ENCODE measurements at places on chromosomes 7 and 10. TPM values are rescaled to one million over a fixed set of nuclear protein-coding genes. Genes with fewer than 3 reads are reported as not detected.

Gene ADRA2A
- not detected for total RNA-seq

Gene TRIM73
- total RNA-seq, result 3.5 TPM

Gene FAM237B
- not detected for total RNA-seq

Gene KLF14
- not detected for total RNA-seq

Gene NUTM2A
- 0.17 TPM for total RNA-seq

Gene NUDT1
- 112 TPM for total RNA-seq

Gene PODXL
- 0.62 TPM for total RNA-seq

Gene DKK1
- not detected for total RNA-seq

DNA sequence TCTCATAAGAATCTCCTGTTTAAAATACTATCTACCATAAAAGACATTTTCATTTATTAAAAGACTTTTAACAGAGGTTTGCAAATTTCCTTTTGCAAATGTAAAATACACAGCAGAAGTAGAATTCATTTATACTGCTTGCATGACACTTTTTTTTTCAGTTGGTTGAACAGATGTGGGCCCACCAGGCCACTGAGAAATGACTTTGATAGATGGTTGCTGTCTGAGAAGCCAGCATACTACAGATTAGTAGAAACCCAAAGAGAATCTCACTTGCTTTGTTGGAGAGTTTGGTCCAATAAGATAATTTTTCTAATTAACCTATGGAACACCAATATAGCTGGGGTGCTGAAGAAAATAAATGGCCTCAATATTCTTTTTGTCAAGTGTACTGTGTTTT is 66.3 kb downstream of the PHF14 start:
- no peaks in the 10 kb centered on the region for H3K4me1 ChIP-seq
- DNase-seq, result no peak
- no peak overlapping the region for H3K4me3 ChIP-seq
- peaks cover 24% of the 10 kb centered on the region for H3K36me3 ChIP-seq

- no peak overlapping the region for H3K4me3 ChIP-seq
- H3K36me3 ChIP-seq, result no peaks in the 10 kb centered on the region
- no peaks in the 10 kb centered on the region for H3K27me3 ChIP-seq
- H3K27ac ChIP-seq, result no peak overlapping the region
Measured at GRCh38 chr7:36690041-36690440, 34.3 kb downstream of the AOAH start.

GRCh38 chr7:44889086-44889781 is 3.9 kb upstream of the PURB start:
- H3K27ac ChIP-seq, result peak overlapping the region; percentile 36
- H3K36me3 ChIP-seq, result peaks cover 9% of the 10 kb centered on the region
- no peak overlapping the region for H3K4me3 ChIP-seq
- H3K27me3 ChIP-seq, result no peaks in the 10 kb centered on the region

- no peaks in the 10 kb centered on the region for H3K4me1 ChIP-seq
- H3K4me3 ChIP-seq, result no peak overlapping the region
- peaks cover 3% of the 10 kb centered on the region for H3K27me3 ChIP-seq
- H3K27ac ChIP-seq, result no peak overlapping the region
Measured at GRCh38 chr10:7444551-7445121, 33.8 kb upstream of the SFMBT2 start.

- H3K4me1 ChIP-seq, result no peaks in the 10 kb centered on the region
- H3K4me3 ChIP-seq, result no peak overlapping the region
- no peak overlapping the region for H3K27ac ChIP-seq
- no peak for DNase-seq
- H3K36me3 ChIP-seq, result no peaks in the 10 kb centered on the region
Measured at GRCh38 chr10:33798754-33799153, 464.3 kb upstream of the NRP1 start.

GRCh38 chr7:12358694-12359093 is 45.0 kb downstream of the VWDE start:
- DNase-seq, result no peak
- no peak overlapping the region for H3K4me3 ChIP-seq
- no peaks in the 10 kb centered on the region for H3K4me1 ChIP-seq

- H3K4me3 ChIP-seq, result no peak overlapping the region
- H3K36me3 ChIP-seq, result no peaks in the 10 kb centered on the region
- peaks cover 20% of the 10 kb centered on the region for H3K27me3 ChIP-seq
- DNase-seq, result no peak
Measured at GRCh38 chr7:29138588-29138987, 7.7 kb downstream of the CPVL start.

GRCh38 chr10:8360814-8361509 is 306.5 kb downstream of the GATA3 start:
- H3K4me3 ChIP-seq, result no peak overlapping the region
- H3K27ac ChIP-seq, result peak overlapping the region; percentile 44

GRCh38 chr10:26835025-26835424 is 25.7 kb downstream of the ABI1 start:
- H3K27ac ChIP-seq, result no peak overlapping the region
- H3K4me3 ChIP-seq, result no peak overlapping the region
- H3K36me3 ChIP-seq, result peaks cover 20% of the 10 kb centered on the region
- no peak for DNase-seq

DNA sequence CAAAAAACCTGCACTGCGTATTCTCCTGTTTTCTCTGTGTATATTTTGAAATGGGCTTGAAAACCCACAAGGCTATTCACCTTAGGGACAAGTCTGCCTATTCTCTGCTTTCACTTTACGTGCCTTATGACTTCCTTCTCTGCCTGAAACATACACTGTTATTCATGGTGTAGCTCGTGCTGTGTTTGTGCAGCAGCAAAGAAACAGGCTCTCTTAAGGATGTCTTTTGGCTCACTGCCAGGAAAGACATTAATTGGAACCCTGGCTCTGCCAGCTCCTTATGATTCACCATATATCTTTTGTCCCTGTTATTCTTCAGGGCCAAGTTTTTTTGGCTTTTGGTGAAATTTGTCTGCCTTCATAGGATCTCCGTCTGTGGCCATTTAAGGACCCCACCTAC is 92.4 kb downstream of the TMEM106B start:
- H3K27ac ChIP-seq, result no peak overlapping the region
- peaks cover 8% of the 10 kb centered on the region for H3K4me1 ChIP-seq
- no peak for DNase-seq
- H3K4me3 ChIP-seq, result no peak overlapping the region
- no peaks in the 10 kb centered on the region for H3K27me3 ChIP-seq
- no peaks in the 10 kb centered on the region for H3K36me3 ChIP-seq

- no peak overlapping the region for H3K4me3 ChIP-seq
- no peaks in the 10 kb centered on the region for H3K27me3 ChIP-seq
- no peaks in the 10 kb centered on the region for H3K36me3 ChIP-seq
- no peak for DNase-seq
- no peak overlapping the region for H3K27ac ChIP-seq
- H3K4me1 ChIP-seq, result peaks cover 15% of the 10 kb centered on the region
Measured at GRCh38 chr10:15180736-15181135, 12.2 kb upstream of the NMT2 start.

GRCh38 chr10:79050896-79051555 is 17.7 kb upstream of the ZMIZ1 start:
- H3K4me1 ChIP-seq, result peaks cover 34% of the 10 kb centered on the region
- no peaks in the 10 kb centered on the region for H3K27me3 ChIP-seq
- H3K27ac ChIP-seq, result no peak overlapping the region
- peak; percentile 0 for DNase-seq

GRCh38 chr10:77247031-77247990 is 390.3 kb downstream of the KCNMA1 start:
- no peak overlapping the region for H3K27ac ChIP-seq
- DNase-seq, result no peak
- no peak overlapping the region for H3K4me3 ChIP-seq
- H3K4me1 ChIP-seq, result no peaks in the 10 kb centered on the region
- no peaks in the 10 kb centered on the region for H3K36me3 ChIP-seq

DNA sequence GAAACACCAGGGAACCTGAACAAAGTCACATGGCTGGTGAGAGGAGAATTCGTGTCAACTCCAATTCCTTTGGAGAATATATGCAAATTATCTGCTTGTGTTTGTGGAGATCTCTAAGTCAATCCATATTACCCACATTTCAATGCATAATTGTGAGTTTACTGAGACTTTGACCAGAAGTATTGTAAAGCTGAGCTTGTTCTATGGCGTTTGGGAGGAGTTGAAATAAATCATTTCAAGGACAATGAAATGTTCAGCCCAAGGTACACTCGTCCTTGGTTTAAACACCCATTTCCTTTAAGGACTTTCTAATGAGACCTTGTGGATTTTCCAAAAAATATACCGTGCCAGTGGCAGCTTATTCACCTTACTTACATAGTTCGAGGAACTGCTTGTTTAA is 186.6 kb upstream of the HDAC9 start:
- H3K36me3 ChIP-seq, result no peaks in the 10 kb centered on the region
- no peak overlapping the region for H3K27ac ChIP-seq
- no peaks in the 10 kb centered on the region for H3K4me1 ChIP-seq
- DNase-seq, result no peak
- peaks cover 2% of the 10 kb centered on the region for H3K27me3 ChIP-seq

GRCh38 chr10:125692196-125692595 is 9.2 kb upstream of the TEX36 start:
- H3K27me3 ChIP-seq, result peaks cover 7% of the 10 kb centered on the region
- no peaks in the 10 kb centered on the region for H3K36me3 ChIP-seq
- no peaks in the 10 kb centered on the region for H3K4me1 ChIP-seq
- no peak overlapping the region for H3K4me3 ChIP-seq
- no peak overlapping the region for H3K27ac ChIP-seq

DNA sequence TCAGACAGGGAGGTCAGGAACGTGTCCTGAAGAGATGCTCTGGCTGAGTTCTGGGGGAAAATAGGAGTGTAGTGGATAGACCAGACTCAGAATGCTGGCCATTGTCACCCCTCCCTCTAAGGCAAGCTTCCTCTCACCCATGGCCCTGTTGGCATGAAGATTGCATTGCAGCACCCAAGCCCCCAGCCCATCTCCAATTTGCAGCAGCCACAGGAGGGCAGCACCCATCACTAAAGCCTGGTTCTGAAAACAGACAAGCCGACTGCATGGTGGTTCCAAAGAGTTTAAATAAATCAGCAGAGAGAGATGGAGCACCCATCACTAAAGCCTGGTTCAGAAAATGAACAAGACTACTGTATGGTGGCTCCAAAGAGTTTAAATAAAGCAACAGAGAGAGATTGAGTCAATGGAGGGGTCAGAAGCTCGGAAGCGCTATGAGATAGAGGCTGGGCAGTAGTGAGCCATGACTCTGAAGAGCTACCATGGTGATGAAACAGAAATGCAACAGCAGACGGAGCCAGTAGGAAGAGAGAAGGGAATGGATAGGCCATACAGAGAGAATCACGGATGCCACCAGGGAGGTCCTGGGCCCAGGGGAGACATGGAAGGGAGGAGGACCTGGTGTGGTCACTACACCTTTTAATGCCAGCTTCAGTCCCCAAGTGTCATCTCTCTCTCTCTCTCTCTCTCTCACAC is 237.9 kb upstream of the MYO3A start:
- no peak overlapping the region for H3K4me3 ChIP-seq
- H3K27me3 ChIP-seq, result no peaks in the 10 kb centered on the region

DNA sequence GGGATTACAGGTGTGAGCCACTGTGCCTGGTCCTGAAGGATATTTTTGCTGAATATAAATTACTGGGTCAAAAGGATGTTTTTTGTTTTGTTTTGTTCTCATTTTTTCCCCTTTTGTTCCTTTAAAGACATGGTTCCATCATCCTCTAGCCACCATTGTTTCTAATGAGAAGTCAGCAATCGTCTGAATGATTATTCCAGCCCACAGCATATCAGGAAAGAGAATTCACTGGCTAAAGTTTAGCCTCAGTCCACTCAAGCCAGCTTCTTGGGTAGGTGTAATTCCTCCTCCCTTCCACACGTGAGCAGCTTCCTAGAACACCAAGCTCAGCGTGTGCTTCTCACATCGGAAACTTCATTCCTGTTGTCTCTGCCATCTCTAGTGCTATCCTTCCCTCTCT is 112.8 kb upstream of the INSIG1 start:
- H3K4me3 ChIP-seq, result no peak overlapping the region
- peaks cover 13% of the 10 kb centered on the region for H3K36me3 ChIP-seq
- DNase-seq, result no peak
- peaks cover 7% of the 10 kb centered on the region for H3K4me1 ChIP-seq
- H3K27me3 ChIP-seq, result peaks cover 15% of the 10 kb centered on the region
- H3K27ac ChIP-seq, result no peak overlapping the region

DNA sequence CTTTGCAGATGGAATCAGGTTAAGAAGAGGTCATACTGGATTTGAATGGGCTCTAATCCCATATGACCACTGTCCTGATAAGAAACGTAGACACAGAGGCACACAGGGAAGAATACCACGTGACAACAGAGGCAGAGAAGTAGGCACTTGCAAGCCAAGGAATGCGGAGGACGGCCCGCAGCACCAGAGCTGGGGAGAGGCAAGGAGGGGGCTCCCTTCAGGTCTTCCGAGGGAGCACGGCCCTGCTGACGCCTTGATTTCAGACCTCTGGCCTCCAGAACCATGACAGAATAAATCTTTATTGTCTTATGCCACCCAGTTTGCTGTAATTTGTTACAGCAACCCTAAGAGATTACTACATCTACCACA is 44.7 kb upstream of the TMEM213 start:
- no peaks in the 10 kb centered on the region for H3K36me3 ChIP-seq
- H3K27me3 ChIP-seq, result no peaks in the 10 kb centered on the region
- no peak overlapping the region for H3K4me3 ChIP-seq

- H3K27me3 ChIP-seq, result peaks cover 21% of the 10 kb centered on the region
- no peak for DNase-seq
- no peak overlapping the region for H3K27ac ChIP-seq
- H3K4me3 ChIP-seq, result no peak overlapping the region
Measured at GRCh38 chr10:118470470-118470869, 125.0 kb downstream of the PRLHR start.

- H3K36me3 ChIP-seq, result no peaks in the 10 kb centered on the region
- H3K27me3 ChIP-seq, result peaks cover 23% of the 10 kb centered on the region
- H3K4me1 ChIP-seq, result peaks cover 18% of the 10 kb centered on the region
- DNase-seq, result no peak
- H3K4me3 ChIP-seq, result no peak overlapping the region
Measured at GRCh38 chr10:63003816-63004453, 129.2 kb upstream of the NRBF2 start.

DNA sequence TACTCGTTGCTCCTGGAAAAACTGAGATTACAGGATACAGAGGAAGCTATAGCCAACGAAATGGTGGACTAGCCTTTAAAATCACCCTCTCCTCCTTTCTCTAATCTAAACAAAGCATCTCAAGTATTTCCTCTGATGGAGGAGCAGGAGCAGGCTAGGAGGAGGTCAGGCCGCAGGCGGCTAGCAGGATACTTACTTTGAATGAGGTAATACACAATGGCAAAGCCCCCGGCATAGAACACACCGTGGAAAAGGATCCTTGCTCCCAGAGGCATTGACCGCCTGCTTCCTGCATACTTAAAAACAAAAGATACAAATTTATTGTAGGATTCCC is 64.4 kb downstream of the STK17A start:
- no peaks in the 10 kb centered on the region for H3K27me3 ChIP-seq
- DNase-seq, result no peak
- peak overlapping the region; percentile 99 for H3K27ac ChIP-seq
- H3K4me1 ChIP-seq, result peaks cover 93% of the 10 kb centered on the region
- peak overlapping the region; percentile 80 for H3K4me3 ChIP-seq

DNA sequence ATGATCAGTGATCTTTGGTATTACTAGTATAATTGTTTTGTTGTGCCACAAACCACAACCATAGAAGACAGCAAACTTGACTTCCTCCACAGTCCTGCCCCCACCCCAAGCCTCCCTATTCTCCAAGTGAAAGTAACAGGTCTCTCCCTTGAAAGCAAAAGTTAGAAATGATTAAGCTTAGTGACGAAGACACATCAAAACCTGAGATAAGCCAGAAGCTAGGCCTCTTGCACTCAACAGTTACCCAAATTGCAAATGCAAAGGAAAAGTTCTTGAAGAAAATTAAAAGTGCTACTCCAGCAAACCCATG is 7.5 kb downstream of the SAR1A start:
- H3K4me1 ChIP-seq, result peaks cover 69% of the 10 kb centered on the region
- peaks cover 47% of the 10 kb centered on the region for H3K36me3 ChIP-seq
- peak overlapping the region; percentile 93 for H3K27ac ChIP-seq
- peak; percentile 82 for DNase-seq
- peak overlapping the region; percentile 40 for H3K4me3 ChIP-seq
- no peaks in the 10 kb centered on the region for H3K27me3 ChIP-seq

Measured in activated CD4-positive, alpha-beta memory T cell treated with anti-CD3 and anti-CD28 coated beads for 36 hours (primary cell).